IMR-90 (cell line): ENCODE measurements at places on chromosomes 1 and 21.
A peak's percentile ranks its signal among the peaks of the same experiment; 100 is the strongest.

GRCh38 chr1:177817937-177818875, 151.7 kb downstream of the SEC16B start:
- DNase-seq = no peak

DNA sequence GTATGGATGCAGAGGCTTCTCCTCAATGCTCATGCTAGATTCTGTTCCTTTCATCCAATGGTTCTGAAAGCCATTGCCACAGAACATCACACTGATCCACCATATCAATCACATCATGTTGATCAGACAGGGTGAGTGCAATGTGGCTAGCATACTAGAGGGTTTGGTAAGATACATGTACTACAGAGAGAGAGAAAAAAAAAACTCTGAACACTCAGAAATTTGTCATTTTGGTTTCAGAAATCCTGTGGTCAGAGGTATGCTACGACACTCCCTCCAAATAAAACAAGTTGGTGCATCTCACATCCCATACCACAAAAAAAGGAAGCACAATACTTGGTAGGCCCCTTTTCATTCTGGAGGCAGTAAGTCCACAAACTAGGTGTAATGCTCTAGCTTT, 35.4 kb downstream of the OR10J1 start:
- DNase-seq = no peak

DNA sequence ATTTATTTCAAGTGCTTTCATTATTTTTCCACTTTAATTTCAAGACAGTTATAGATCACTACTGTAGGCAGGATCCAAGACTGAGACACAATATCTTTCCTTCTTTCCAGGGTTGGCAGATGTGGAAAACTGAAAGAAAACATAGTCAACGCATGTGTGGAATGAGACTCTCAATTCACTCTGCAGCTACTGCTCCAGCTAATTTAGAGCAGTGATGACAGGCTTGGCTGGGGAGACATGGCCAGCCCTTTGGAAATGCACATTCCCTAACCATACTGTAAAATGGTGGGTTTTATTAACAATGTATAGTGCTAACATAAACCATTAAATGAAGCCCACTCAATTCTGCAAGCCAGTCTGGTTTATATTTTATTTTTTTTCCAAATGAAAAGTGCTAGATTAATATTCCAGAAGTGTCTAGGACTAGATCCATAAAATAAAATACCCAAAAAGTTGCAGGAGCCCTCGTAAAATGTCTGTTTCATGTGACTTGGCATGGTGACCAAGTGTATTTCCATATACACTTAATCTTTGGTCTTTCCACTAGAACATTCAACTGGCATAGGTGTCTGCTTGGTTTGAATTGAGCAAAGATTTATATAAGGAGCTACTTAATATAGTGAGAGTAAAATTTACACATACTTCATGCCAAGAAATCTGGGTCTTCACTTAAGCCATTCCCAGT, 32.9 kb downstream of the COL11A1 start:
- DNase-seq = no peak

DNA sequence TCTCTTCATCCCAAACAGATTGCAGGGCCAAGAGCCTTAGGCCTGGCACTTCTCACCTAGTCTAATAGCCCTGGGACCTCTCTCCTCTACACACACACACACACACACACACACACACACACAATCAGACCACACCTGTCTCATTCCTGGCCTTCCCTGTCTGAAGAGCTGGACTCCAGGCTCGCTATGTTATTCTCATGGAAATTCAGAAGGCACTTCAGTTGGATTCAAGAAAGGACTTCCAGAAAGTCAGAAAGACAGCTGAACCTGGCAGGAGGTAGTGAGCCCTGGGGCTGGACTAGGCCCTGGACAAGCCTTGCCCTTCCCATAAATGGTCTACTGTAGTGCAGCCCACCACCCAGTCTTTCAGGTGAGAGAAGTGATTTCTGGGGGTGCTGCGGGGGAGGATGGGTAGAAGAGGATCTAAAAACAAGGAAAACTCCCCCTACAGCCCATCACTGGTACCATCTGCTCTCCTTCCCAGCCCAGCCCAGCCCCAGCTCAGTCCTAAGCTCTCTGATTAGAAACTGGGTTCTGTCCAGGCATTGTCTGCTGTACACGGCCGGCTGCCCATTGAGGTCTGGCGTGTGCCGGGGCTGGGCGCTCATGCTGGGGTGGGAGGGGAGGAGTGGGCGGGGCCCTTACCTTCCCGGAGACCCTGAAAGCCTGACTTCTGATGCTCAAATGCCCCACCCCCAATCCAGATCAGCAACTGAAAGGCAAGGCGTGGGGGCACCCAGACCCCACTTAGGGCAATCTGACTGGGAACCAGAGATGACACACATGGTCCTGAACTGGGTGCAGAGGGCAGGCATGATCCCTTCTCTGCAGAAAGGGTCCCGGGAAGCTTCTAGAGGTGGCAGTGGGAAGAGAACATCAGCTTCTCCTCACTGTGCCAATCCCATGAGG, 2.5 kb downstream of the KIF21B start:
- DNase-seq = no peak

GRCh38 chr1:98045767-98046641, 125.2 kb upstream of the DPYD start:
- DNase-seq = peak; percentile 51

- DNase-seq = no peak
Observed at GRCh38 chr1:103024051-103024450, 84.3 kb downstream of the COL11A1 start.

GRCh38 chr1:6454856-6455751, 10.9 kb downstream of the TNFRSF25 start:
- no peak for DNase-seq

GRCh38 chr1:201914456-201915235, 25.9 kb downstream of the SHISA4 start:
- peak; percentile 36 for DNase-seq

GRCh38 chr1:78141531-78142231, 95.9 kb downstream of the GIPC2 start:
- no peak for DNase-seq

- DNase-seq = peak; percentile 26
Observed at GRCh38 chr1:35576061-35576765, 3.1 kb downstream of the TFAP2E start.

- no peak for DNase-seq
Observed at GRCh38 chr1:10738061-10739058, 58.1 kb downstream of the CASZ1 start.

DNA sequence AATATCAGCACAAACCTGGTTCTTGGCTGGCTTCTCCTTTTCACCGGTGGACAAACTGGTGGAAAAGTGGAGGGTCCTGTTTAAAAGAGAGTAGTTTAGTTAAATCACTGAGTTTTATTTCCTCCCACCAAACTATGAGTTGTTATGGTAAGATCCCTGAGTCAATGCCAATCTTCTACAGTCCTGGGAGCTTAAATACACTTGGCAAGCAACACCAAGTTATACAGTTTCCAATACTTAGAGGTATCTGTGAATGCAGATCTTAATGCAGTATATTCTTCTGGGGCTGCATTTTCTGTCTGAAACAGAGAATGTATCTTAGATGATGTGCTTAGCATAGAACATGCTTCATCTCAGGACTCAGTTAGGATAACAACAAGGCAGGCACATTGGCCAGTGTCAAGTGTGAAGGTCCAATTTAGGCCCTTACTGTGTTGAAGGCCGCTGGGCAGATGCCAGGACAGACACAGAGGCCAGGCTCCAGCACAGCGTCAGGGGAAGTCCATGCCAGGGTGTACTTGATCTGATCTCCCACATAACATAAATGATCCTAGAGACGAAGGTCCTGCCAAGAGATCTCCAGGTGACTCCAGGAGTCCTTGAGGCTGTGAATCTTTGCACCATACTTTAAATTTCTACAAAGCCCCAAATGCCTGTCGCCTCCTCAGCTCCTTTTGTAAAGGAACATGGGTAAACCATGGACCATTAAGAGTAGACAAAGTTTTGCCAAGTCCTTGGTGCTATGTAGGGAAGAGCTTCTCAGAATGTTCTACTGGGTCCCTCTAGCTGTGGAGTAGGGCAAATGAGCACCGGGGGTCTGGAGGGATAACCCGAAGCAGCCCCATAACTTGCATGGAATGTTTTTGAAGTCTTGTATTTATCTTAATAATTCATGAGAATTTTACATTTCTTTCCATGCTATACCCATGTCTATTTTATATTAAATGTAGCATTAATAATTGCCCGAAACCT, 76.8 kb downstream of the KCNJ15 start:
- no peak for DNase-seq

DNA sequence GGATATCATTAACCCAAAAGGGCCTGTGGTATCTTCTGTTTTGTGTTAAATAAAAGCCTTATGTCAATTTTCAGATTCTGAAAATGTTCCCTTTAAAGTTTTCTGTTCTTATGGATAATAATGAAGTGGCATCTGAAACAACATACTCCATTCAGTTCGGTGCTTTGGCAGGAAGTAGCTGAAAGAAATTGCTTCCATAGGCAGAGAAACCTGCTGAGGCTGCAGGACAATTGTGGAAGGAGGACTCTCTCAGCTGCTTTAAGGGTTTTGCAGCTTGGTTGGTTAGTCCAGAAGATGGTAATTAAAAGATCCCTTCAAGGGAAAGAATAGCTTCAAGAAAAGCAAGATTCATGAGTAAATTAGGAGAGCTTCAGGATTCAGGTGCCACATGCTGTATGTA, 30.5 kb upstream of the NRIP1 start:
- DNase-seq = no peak

DNA sequence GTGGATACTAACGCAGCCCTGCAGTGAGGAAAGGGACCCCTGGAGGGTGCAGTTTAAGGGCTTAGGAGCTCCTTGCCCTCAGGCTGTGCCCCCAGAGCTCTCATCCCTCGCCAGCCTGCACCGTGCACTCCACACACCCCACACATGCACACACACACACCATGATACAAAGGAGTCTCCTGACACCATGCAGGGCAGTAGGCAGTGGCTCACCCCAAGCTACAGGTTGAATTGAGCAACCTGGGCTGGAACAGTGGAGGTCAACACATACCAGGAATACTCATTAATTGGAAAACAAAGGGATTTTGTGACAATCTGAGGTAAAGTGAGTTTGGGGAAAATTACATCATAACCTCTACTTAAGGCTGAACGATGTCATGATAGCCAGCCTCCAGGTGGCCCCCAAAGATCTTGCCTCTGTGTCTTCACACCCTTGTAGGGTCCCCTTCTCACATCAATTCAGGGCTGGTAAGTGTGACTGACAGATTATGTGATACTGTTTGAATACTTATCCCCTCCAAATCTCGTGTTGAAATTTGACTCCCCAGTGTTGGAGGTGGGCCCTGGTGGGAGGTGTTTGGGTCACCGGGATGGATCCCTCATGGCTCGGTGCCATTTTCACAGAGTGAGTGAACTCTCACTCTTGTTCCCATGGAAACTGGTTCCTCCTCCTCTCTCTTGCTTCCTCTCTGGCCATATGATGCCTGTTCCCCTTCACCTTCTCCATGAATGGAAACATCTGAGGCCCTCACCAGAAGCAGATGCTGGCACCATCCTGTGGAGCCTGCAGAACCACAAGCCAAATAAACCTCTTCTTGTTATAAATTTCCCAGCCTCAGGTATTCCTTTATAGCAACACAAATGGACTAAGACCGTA, 111.0 kb upstream of the RAB4A start:
- DNase-seq = no peak

DNA sequence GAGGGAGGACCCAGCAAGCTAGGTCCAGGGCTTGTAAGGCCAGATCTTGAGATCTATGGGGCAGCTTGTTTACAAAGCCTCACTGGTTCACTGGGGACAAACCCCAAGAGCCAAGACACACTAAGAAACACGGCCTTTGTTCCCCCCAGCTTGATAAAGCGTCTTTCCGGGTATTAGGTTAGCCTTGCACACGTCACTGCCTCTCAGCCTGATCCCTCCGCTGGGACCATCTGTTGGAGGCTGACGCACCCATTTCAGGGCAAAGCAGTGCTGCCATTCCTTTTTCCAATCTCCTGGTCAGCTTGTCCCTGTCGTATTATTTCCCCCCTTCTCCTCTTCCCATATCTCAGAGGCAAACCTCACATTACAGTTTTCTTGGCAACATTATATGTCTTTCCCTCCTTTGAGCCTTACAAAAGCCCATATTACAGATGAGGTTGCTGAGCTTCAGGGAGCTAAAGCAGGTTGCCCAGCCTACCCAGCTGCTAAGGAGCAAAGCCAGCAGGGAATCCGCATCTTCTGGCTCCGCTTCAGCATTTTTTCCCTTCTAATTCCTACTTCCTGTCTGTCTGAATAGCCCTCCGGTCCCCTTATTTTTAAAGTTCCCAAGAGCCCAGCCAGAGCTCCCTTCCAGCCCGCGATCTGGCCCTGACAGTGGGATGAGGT, 4.1 kb downstream of the HEYL start:
- DNase-seq = no peak

GRCh38 chr1:215166886-215167285, 84.3 kb downstream of the KCNK2 start:
- peak; percentile 78 for DNase-seq

DNA sequence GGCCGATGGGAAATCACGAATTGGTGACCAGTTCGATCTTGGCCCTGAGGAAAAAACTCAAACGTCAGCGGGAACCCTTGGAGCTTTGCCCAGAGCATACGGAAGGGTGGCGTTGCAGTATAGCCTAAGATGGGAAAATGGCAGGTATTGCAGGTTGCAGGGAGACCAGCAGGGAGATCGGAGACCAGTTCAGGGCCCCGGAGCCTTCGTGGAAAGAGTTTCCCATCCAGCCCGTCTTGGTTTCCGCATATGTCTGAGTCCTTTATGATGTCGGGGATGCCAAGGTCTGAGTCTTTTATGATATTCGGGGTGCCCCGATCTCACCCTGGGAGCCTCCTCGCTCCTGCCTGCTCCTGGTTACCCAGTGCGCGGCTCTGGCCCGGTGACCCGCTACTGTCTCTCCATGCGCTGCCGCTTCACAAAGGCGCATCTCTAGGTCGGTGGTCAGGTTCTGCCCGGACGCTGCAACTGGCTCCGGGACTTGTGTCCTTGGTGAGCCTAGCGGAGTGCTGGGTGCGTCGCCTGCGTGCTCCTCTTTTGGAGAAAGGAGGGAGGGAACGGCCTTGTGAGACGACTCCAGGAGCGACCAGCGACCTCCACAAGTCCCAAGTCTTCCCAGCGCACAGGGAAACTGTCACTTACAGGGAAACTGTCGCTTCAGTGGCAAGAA, 94.2 kb downstream of the PRKAB2 start:
- DNase-seq = no peak

GRCh38 chr1:226506921-226507320, 41.6 kb upstream of the STUM start:
- no peak for DNase-seq

DNA sequence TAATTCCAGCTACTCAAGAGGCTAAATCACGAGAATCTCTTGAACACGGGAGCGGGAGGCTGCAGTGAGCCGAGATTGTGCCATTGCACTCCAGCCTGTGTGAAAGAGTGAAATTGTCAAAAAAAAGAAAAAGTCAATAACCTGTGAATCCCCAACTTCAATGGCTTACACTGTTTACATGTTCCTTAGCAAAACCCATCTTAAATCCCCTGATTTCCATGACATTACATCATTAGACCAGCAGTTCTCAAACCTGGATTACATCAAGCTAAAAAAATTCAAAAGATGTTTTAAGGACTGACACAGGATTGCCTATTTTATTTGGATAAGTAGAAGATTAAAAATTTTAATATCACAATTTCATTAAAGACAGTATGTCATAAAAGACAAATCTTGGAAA, 12.4 kb downstream of the GPBP1L1 start:
- DNase-seq = peak; percentile 56

GRCh38 chr1:40736085-40736531, 44.6 kb downstream of the NFYC start:
- DNase-seq = peak; percentile 82
